Stimulated activated CD4-positive, alpha-beta T cell treated with anti-CD3 and anti-CD28 coated beads, Interleukin-12 subunit alpha, Interleukin-12 subunit beta, amount 100 ng/mL, for 4 hours (primary cell): ENCODE measurements at places on chromosomes 2 and 18.

DNA sequence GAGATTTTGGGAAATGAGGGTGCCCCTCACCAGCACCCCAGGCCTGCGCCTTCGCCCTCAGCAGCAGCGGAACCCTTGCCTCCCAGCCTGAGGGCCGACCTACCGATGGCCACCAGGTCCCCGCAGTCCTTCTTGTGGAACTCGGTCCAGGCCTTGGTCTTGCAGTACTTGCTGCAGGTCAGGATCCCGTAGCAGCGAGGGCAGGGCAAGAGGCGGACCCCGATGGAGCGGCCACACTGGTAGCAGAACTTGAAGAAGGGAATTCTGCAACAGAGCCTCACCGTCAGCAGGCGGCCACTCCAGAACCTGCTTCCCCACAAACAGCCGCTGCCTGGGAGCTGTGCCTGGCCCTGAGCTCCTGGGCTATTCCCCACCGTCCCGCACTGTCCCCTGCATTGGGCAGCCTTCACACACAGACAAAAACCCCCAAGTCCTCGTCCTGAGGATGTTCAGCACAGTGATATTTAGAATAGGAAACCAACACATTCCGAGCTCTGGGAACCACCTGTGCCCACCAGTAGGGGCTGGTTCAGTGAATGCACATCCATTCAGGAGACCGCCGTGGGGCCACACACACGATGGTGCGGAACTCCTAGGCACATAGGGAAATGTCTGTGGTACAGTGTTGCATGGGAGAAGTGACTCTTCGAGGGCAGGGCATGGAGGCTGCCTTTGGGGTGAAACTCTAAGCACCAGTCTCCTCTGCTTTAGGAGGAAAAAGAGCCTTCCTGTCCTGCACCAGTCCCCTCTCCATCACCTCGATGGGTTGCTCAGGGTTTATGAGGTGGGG is 45.6 kb downstream of the GPC1 start:
- no peak for DNase-seq

DNA sequence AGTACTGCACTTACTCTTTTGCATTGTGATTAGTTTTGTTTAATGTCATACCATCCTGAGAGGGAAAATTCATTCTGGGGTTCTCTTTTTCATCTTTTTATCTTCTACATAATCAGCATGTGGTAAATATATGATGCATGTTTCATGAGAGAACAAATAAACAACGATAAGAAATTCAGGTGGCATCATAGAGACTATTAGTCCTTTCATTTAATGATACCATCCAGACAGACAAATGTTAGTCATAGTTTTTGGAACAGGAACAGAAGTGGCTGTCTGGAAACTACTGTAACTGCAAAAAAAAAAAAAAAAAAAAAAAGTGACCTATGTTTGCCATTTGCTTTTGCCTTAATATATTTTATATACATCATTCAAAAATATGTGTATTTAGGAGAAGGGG is 761.0 kb downstream of the EPHA4 start:
- no peak for DNase-seq

DNA sequence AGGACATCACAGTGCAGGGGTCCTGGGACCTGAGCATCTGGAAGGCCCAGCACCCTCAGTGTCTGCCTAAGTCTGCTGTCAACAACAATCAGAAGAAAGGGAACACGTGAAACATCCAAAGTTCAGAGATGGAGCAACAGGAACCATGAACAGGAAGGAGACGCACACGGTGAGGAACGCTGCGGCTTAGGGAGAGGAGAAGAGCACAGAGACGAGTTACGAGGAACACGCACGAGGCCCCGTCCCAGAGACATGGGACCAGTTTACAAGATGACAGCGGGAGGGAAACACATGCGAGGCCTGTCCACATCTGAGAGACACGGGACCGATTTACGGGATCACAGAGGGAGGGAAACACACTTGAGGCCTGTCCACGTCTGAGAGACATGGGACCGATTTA is 2.9 kb upstream of the KCNG2 start:
- no peak for DNase-seq

DNA sequence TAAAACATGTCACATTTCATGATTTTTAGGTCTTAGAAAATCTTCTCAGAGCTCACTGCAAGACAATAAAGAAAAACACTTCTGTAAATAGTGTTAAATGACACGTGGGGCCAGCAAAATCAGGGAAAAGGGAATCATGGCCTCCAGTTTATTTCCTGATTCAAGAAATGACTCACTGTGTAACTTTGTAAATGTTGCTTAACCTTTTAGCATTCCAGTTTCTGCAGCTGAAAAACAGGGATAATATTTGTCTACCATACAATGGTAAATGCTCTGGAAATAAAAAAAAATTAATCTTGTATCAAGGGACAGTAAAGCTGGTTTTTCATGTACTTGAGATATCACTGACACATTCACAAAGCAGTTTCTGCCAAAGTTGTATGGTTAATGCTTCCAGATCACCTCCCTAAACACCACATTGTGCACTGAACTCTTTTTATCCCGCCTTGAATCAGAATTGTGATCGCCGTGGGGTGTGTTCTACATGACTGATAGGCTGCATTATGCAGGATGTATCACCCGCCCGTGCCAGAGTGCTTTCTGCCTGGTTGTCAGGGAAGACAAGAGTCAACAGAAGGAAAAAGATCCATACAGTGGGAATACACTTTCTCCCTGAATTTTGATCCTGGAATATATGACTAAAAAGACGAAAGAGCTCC is 238.8 kb downstream of the IKZF2 start:
- DNase-seq = no peak

DNA sequence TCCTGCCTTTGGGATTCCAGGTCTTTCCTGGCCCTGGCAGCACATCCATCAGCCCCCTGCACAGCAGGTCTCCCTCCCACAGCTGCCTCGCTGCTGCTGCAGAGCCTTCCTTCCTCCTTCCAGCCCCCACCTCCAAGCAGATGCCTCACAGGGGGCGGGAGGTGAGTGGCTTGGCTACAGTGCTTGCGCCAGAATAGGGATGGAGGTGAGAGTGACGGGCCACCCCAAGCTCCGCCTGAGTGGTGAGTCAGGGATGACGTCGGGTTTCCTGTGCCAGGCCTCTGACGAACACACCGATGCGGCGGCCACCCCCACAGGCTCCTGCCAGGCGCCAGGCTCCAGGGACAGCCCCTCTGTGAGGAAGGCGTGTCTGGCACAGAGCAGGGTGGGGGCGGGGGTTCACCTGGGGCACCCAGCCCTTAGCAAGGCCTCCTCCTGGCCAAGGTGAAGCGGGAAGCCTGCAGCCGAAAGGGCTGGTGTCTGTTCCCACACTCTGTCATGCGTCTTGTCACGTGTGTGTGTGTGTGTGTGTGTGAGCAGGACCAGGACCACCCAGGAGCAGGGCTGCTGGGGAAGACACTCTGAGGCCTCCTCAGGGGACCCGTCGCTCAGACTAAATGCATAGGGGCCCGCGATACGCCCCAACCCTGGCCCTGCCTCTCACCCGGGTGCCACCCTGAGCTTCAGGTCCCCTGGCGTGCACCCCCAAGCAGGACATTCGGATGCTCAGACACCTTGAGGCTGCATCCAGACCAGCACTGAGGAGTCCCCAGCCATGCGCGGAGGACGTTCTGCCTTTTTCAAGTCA is 3.4 kb upstream of the DUSP2 start:
- DNase-seq = peak; percentile 95

DNA sequence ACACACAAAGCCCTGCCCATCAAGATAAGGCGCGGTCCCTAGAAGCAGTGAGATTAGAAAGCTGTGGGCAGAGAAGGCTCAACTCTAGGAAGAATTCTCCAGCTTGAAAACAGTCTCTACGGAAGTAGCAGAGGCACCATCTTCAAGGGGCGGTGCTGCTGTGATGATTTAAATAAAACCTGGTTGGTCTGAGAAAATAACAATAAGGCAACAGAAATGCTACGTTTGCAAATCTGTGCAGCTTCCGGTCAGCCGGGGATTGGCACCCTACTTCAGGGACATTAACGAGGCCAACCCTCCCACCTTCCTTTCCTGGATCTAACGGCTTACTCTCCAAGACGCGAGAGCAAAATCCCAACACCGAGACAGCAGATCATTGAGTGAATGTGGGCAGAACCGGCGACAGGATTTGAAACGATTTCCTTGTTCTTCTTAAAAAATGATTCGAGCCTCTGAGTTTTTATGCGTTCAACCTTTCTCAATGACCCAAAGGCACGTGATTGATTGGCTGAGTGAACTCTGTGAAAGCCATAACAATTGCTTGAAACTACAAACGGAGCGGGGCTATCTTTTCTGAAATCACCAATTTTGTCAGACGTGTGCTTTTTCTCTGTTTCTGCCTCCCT is 93.7 kb upstream of the ZNF516 start:
- DNase-seq = no peak

- DNase-seq = no peak
These were observed 202.6 kb upstream of the ID2 start for GRCh38 chr2:8479298-8479697.

- DNase-seq = peak; percentile 28
These were observed 821 bp upstream of the EPHA4 start for GRCh38 chr2:221572821-221573429.

- no peak for DNase-seq
These were observed 87.1 kb downstream of the ZNF236 start for GRCh38 chr18:76909439-76909838.

DNA sequence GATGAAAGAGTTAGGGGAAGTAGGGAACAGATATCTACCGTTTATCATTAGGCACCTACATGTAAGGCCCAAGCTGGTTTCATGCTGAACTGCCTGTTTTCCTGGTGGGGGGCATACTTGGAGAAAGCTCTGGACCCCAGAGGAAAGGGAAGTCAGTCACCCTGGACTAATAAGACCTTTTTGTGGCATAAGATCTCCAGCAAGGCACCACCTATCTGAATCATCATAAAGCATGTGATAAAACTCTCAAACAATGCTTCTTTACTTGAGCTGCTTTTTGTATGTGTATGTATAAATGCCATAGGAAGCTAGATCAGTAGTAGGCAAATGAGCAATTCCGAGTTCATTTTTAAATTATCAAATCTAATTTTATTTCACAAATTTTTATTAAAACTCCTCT is 104.8 kb downstream of the TANC1 start:
- no peak for DNase-seq

DNA sequence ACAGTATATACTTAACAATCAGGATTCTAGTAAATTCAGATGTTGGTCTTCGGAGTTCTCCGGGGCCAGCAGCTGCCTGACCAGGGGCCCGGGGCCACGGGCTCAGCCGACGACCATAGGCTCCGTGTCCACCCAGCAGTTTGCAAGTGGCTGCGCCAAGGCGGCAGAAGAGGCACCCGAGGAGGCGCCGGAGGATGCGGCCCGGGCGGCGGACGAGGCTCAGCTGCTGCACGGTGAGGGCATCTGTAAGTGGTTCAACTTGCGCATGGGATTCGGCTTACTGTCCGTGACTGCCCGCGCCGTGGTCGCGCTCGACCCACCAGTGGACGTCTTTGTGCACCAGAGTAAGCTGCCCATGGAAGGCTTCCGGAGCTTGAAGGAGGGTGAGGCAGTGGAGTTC is 136.3 kb downstream of the NUP35 start:
- DNase-seq = no peak

- DNase-seq = no peak
These were observed 99.3 kb upstream of the TMEM18 start for GRCh38 chr2:776487-776886.

DNA sequence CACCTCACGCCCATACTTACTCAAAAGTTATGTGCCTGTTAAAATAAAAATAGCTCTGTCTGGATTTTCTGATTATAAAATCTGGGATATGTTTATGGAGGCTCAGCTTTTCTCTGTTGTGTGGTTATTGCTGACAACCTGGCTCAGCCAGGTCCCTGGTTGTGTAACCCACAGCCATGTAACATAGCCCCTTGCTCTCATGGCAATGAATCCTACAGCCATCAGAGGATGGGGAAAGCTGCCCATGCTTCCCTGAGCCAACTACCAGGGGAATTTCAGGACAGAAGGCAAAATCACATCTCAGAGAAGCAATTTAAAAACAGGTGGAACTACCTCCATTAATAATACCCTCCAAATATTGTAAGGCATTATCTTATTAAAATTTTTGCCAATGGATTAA is 29.7 kb downstream of the ST8SIA5 start:
- DNase-seq = no peak

DNA sequence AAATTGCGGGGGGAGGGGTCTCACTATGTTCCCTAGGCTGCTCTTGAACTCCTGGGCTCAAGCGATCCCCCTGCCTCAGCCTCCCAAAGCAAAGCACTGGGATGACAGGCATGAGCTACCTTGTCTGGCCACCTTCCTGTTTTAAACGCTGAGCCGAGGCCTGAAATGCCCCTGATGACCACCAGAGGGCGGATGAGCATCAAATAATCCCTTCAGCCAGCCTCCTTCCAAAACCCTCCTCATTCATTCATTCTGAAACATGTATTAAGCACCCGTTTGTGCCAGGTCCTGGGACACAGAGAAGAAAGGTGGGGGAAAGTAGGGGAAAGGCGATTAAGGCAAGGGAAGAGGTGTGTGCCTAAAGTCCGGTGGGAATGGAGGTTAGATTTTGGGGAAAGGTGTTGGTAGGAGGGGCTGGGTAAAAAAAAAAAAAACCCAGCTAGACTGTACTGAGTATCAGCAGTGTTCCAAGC is 30.7 kb upstream of the PTMA start:
- DNase-seq = peak; percentile 75
